ENCODE measurements at places on chromosomes 5 and 9.

DNA sequence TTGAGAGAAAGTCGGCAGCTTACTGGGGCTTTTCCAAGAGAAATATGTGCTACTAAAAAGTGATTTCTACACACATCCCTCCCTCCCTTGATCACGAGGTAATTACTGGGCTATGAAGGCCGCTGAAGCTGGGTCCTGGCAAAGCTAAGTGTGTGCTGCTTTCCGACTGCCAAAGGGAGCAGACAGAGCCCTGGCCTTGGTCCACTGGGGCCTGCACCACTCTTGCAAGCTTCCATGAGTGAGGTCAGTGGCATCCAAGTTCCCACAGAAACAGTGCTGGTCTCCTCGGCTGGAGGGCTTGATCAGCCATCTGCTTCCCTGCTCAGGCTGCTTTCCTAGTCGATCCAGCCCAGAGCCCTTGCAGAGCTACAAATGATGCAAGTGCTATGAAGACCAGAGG lies 154.8 kb upstream of the LHFPL2 start:
- DNase-seq, result no peak

DNA sequence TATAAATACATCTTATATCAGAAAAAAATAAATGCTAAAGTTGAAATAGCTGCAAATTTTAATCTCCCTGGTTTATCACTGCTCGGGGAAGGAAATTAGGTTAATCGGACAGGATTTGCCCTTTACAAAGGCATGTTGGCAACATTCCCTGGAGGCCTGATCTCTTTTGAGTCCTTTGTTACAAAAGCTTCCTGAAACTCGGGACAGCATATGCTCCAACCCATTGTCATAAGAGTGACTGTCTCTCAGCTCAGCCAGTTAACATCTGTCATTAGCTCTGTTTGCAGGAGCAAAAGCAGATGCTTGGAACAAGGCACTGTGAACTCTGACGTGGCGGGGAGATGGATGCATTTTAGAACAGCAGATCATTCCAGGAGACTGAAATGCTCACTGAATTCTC lies 80.6 kb downstream of the MYO10 start:
- DNase-seq, result no peak

DNA sequence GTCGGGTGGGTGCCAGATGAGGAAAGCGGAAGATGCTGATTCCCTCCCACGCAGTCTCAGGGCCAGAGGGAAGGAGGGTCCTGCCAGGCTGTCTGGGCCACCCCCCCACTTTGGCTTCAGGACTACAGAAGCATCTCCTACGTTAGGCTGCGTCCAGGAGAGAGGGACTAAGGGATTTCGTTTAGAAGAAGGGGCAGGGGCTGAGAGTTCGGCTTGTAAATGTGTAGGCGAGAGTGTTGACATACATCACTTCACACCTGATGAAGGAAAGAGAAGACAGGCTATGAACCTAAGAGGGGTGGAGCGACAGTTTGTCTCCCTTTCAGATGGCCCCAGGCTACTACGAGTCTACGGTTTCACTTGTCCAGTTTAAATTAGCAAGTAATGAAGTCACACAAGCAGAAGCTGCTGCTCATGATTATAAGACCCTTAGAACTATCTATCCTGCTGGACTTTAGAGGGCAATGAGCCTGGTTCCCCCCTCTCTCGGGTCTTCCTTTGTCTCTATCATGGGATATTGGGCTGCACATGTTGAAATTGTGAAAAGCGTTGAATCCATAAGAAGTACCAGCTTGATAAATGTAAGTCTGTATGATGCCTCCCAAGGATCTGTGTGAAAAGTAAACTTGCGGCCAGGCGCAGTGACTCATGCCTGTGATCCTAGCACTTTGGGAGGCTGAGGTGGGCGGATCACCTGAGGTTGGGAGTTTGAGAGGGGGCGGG lies 193.0 kb downstream of the AOPEP start:
- no peak for DNase-seq

DNA sequence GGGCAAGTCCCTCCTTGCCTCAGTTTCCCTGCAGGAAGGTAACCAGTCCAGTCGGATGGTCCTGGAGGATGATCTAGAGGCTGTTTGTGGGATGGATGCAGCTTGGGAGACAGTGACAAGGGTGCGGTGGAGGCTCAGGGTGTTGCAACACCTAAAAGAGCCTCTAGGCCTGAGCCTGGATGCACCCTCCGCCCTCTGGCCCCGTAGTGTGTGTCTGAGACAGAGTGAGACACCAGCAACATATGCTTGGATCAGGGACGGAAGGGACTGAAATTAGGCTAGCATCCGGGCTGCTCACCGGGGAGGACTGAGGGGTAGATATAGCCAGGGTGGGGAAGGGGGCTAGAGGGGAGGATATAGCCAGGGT lies 1.1 kb downstream of the CRAT start:
- no peak for DNase-seq

GRCh38 chr5:135735831-135736230 lies 98.6 kb upstream of the SLC25A48 start:
- DNase-seq, result no peak

GRCh38 chr9:110106661-110107060 lies 101.3 kb downstream of the C9orf152 start:
- no peak for DNase-seq

DNA sequence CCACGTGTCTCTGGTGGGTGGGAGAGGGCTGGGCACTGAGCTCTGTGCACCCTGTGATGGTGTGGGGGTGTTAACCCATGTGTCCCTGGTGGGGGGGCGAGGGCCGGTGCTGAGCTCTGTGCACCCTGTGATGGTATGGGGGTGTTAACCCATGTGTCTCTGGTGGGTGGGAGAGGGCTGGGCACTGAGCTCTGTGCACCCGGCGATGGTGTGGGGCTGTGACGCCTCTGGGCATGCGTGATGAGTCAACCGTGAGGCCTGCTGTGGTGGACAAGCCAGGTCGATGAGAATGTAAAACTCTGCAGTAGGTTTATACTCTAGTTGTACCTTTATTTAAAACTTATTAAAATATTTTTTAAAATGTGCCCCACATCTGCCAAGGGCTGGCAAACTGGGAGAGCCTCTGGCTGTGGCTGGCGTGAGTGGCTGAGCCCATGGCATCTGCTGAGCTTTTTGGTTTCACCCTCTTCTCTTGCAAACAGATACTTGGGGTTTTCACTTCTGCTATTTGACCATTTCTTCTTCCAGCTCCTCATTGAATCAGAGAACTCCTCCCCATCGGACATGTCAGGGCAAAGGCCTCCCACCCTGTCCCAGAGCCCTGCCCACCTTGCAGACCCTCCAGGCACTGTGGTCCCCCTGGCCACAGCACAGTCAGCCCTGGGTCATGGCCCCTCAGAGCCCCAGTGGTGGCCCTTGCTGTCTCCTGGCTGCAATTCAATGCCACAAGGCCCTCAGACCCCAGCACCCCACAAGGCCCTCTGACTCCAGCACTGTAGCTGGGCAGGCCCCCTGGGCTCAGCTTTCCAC lies 18.5 kb upstream of the EXOC3 start:
- DNase-seq, result no peak

- DNase-seq, result no peak
These were observed 92.2 kb upstream of the TRPC7 start for GRCh38 chr5:136457390-136458013.

DNA sequence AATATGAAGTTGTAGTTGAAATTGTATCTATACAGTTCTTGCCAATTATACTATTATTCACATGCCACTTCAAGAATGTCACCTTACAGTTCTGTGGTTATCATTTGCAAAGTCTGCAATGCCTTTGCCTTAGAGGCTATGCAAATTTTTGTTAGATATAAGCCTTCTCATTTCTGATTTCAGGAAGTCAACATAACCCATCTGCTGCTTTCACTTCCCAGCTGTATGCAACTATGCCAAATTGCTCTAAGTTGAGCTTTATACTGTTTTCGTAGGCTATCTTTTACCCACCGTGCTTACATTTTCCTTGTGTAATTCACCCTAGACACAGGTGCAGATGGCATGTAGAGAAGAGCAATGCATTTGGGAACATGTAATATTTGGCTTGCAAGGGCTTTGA lies 1083.0 kb downstream of the CDH9 start:
- no peak for DNase-seq

DNA sequence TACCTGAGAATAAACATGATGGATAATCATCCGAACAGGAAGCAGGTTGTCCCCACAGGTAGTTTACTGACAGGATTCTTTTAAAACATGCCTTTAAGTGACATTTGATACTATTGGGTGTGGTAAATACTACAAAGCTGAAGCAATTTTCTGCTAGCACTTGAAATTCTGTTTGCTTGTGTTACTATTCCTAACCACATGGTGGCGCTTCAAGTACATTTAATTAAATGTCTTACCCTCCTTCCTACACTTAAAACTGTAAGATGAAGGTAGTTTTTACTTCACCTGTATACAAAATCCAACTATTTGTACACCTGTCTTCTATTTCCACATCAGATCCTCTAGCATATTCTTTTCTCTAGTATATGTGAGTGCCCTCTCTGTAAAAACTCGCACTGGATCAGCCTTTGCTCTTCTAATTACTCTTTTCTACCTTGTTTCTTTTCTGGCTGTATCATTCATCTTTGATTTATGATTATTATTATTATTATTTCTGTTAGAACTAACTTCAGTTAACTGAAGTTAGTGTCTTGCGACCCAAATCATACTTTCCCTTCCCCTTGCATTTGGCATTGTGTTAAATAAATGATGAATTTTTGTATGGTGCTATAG lies 18.4 kb downstream of the SLC25A46 start:
- no peak for DNase-seq

DNA sequence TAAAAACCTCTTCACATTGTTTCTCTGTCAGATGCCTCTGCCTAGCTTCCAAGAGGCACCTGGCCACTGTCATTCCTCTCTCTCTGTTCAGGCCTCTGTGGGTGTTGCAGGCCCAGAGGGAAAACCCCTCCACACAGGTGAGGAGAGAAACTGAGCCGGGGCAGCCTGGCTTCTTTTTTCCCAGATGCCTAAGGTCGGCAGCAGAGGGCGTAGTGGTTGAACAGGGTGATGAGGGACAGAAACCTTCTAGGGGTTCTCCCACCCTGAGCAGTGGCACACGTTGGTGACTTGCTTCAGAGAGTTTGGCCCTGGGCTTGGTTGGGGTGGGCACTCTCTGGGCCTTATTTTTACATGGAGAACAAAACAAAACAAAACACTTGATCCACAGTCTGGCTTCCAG lies 12.2 kb downstream of the IL9 start:
- DNase-seq, result no peak

- no peak for DNase-seq
These were observed 8.7 kb downstream of the PPP6C start for GRCh38 chr9:125180876-125181275.

GRCh38 chr5:11384441-11385250 lies 519.6 kb downstream of the CTNND2 start:
- DNase-seq, result no peak

GRCh38 chr5:3120028-3120427 lies 368.6 kb upstream of the IRX2 start:
- DNase-seq, result no peak

- no peak for DNase-seq
These were observed 131.3 kb downstream of the MVB12B start for GRCh38 chr9:126457890-126458289.

- no peak for DNase-seq
These were observed 111.5 kb downstream of the HTR4 start for GRCh38 chr5:148542812-148543211.

DNA sequence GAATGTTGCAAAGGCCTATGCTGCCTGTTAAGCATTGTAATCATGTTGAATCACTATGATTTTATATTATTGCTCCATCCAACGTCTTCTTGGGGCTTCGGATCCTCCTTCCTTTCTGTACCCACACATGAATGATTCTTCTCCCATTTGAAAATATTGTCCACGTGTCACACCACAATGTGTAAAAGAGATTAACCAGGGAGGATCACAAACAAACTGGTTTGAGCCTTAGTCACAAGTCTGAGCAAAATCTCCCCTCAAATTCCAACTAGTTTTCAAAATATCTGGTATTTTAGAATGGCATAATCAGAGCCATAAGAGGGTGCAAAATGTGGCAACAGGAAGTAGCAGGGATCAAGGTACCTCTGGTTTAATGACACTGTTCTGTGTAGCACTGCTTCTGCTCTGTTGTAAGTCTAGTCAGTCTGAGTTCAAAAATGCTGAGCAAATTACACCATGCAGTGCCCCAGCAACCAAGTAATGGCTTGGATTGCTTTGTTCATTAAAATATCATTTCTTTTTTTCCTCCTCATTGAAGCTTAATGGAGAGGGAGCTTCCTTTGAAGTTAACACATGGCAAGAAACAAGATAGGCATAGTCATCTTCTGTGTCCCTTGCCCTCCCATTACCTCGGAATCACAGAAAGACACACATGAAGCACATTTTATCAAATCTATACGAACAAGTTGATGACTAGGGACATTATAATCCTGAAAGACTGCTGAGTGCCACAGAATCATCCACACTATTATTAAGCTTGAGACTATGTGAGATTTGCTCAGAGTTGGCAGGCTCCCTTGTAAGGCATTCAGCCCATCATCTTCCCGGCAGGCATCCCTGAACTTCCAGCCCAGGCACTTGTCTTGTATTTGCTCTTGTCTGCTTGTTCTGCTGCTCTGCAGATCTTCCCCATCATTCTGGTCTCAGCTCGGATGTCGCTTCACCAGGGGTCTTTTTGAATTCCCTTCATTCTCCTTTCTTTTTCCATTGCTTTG lies 102.0 kb upstream of the PRLR start:
- DNase-seq, result no peak

DNA sequence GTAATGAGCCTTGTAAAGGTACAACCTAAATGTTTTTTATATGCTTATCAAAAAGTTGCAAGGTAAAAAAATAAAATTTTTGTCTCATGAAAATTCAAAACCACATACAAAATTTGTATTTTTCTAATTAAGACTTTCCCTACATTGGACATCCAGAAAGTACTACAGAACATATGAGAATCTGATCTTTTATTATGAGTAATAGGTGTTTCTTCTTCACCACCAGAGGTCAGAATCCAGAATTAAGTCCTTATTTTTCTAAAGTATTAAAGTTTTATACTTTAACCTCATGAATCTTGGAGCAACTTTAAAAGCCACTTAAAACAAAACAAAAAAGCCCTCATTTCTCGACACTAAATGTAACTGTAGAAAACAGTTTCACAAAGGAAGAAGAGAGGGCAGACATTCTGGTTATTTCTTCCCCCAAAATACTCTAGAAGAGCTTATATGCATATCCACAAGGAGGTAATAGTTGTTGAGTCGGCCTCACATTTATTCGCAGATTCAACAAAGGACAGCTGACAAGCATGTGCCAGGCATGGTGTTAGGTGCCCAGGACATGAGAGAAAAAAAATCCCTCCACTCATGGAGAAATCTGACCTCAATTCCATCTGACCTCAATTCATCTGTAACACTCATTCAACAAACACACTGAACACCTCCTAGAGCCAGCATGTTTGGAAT lies 69.3 kb downstream of the MLLT3 start:
- DNase-seq, result no peak

DNA sequence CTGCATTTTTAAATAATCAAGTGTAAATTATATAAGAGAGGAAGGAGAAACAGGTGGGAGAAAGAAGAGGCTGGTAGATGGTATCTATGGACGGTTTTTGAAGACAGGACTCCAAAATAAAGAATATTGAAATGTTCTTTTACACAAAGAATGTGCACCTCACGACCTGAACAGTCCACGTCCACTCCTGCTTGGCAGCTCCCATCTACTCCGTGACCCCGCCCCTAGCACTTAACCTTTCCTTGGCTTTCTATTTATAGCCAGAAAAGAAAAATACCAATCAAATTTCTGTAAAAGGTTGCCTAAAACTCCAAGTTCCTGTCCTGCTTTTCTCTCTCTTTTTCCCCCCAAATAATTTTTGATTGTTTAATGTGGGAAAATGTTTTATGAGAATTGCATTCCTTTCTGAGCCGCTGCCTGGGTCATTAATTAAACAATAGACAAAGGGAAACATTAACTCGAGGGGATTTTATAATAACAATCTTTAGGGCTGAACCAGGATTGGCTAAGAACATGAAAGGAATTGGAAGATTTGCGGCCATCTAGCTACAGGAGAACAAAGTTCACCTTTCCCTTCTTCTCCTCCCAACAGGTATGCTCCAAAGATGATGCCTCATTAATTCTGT lies 173.6 kb upstream of the MAP3K1 start:
- no peak for DNase-seq

Data from bone marrow (tissue), 2 donors.